Effector CD8-positive, alpha-beta T cell (primary cell): ENCODE measurements at places on chromosomes 5 and 9.
A peak's percentile ranks its signal among the peaks of the same experiment; 100 is the strongest.

DNA sequence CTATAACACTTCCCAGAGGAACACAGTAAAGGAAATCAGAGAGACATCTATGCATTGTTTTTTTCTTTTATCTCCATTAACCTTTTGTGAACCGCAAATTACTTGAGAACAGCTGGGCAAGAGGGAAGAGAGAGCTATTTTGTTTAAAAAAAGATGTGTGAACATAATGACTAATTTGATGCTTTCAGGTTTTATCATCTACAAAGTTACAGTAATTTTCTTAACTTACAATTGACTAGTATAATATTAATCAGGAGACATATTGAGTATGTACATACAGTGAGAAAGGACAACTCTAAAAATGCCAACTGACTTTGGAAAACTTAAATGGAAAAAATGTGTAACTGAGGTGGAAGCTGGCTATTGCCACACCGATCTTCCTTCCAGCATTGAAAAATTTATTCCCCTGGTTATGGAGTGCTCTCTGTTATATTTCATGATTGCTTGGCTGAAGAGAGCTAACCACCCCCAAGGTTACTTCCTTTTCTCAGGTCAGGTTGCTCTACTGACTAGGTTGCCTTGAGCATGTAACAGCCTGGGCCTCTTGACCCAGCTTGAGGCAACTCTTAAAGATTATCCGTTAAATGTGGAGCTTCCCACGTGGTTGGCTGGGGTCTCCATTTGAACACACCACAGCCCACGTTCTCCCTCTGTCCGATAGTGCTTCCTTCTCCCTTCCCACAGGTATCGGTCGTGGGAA lies 62.6 kb upstream of the C6 start:
- no peak for DNase-seq

DNA sequence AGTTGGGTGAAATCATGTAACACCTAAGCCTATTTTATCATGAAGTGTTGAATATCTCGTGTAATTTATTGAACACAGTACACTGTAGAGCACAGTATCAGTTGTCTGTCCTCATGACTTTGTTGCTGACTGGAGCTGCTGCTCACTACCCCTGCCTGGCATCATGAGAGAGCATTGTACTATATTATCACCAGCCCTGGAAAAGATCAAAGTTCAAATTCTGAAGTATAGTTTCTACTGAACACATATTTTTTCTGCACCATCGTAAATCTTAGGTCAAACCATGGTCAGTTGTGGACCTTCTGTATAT lies 169.3 kb upstream of the RAI14 start:
- no peak for DNase-seq

DNA sequence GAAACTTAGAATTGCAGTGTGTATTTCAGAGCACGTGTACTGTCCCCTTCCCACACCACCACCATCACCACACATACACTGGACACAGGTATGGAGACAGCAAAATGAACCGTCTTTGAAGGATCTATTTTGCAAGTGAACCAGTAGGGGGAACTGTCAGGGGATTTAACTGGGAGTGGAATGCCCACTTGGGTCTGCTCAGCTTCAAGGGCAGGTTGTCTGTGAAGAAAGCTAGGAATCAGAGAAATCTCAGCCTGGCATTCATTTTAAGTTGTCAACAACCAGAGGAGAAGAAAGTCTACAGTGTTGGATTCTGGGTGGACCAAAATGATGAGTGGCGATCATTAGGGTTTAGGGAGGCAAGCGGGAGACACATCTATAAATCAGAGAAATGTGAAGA lies 147.0 kb downstream of the DCP2 start:
- DNase-seq = no peak

DNA sequence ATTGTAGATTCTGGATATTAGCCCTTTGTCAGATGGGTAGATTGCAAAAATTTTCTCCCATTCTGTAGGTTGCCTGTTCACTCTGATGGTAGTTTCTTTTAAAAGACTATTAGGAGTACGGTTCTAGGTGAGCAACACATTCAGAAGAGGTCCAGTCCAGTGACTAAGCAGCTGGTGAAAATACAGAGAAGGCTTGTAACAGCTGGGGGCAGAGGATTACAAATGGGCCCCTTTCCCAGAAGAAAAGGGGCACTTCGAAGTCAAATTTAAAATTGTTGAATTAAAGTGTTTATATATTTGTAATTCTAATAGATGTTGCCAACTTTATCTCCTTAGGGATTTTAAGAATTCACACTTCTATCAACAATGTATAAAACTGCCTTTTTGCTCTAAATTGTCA lies 720.5 kb downstream of the TLE4 start:
- DNase-seq = no peak

DNA sequence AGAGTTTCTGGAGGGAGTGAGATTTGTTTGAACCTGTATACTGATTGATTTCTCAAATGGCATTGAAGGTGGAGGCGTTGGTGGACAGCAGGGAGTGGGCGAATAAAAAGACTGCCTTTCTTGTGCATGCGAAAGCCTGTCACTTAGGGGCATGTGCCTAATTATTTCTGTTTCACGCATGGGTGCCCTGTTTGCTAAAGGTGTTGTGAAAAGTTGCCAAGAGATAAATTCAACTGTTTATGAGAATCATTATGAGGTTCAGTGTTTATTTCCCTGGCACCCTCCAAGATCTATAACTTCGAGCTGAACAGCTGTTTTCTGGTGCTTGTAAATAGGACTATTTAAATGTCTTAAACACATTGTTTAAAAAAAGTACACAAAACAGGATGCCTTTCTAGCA lies 67.4 kb upstream of the DMRTA1 start:
- no peak for DNase-seq

DNA sequence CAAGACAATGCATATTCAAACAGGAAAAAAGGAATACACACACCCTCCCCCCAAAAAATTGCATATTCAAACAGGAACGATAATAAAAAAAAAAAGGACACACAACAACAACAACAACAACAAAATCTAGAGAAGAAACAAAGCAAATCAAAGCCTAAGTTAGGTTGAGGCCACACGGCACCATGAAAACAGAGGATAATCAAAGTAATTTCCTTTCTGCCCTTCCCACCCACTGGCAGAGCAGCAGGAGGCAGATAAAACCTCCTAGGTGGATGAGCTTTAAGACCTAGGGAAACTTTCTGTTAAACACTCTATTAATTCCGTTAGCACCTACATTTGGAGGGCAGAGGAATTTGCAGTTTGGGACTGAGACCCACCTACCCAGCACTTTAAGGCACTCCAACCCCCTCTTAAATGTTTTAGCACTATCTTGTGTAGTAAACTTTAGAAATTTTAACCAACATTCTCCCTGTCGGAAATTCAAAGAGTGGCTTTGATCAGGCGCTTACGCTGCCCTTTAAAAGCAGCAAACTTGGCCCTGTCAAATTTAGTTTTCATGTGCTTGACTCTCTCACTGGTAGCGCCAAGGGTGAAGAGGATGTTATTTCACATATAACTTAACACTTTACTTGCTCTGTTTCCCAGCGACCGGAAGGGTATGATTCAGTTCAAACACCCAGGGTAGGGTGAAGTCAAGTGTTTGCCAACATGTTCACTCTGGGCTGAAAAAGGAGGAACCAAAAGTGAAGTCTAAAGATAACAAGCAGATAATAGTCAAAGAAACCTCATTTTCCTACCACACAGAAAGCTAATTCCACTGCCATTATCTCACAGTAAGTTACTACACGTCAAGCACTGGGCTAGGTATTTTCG lies 9.2 kb downstream of the ENC1 start:
- DNase-seq = no peak

GRCh38 chr5:119319401-119319800 lies 36.4 kb upstream of the TNFAIP8 start:
- no peak for DNase-seq

DNA sequence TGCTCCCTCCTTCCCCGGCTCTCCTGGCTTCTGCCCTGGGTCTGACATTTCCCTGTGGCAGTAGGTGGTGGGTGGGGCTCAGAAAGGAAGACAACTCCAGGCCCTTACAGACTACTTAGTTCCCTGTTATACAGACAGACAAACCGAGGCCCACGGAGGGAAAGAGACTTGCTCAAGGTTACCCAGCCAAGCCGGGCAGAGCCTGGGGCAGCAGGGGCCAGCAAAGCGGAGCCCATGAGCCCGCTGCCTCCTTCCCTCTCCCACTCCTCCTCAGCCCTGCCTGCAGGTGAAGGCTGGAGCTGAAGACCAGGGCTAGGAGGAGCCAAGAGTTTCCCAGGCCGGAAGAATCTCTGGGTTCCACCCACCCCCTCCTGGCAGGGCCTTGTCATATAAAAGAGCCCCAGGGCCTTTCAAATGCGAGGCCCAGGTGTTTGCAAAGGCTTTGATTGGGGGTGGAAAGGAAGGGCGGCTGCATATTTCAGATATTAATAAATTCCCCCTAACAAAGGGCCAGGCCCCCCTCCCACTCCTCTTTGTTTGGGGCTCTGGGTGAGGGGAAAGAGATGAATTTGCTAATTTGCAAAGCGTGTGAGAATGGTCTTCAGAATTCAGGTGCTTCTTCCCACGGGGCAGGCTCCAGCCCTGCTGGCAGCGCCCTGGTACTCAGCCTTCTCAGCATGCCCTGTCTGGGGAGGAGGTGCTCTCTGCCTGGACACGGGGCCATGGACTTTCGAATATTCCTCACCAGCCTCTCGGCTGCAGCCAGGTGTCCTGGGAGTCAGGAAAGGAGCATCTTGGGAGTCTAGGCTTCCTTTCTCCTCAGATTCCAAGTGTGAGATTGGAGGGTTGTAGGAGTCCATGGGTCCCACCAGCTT lies 21.5 kb downstream of the SLC6A7 start:
- no peak for DNase-seq

DNA sequence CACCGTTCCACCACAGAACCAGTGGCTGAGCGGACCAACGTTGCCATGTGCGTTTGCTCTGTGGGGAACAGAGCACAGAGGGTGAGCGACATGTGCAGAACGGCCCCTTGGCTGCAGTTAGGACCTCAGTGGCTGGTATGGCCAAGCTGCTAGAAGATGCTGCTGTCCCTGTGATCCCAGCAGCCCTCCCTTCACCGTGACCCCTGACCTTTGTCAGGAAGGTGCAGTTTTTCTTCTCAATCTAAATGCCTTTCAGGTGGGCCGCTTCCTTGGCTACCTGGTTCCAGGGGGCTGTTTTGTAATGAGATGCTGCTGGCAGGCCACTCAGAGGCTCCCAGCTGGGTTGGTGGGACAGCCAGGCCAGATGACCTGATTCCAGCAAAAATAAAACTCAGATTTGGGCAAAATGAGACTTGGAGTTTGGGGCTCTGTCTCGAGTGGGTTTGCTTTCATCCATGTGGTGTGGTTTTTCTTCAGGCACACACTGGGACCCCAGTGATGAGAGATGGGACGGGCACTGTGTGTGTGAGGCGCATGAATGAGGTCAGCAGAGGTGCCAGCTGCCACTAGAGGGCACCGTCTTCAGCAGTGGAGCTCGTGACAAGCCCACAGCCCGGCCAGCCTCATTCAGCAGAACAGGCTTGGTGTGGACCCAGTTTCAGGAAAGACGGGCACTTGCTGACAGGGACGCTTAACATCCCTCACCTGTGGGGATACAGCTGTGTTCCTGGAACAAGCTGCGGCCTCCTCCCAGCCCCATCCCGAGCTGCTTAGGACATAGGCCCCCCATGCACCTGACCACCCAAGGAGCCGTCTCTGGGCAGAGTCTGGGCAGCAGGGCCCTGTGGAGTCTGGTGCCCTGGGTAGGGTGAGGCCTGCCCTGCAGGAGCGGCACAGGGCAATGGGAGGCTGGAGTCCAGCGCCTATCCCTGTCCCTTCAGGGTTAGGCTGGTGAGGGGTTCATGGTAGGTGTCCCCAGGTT lies 4.1 kb downstream of the MRPS2 start:
- peak; percentile 9 for DNase-seq

DNA sequence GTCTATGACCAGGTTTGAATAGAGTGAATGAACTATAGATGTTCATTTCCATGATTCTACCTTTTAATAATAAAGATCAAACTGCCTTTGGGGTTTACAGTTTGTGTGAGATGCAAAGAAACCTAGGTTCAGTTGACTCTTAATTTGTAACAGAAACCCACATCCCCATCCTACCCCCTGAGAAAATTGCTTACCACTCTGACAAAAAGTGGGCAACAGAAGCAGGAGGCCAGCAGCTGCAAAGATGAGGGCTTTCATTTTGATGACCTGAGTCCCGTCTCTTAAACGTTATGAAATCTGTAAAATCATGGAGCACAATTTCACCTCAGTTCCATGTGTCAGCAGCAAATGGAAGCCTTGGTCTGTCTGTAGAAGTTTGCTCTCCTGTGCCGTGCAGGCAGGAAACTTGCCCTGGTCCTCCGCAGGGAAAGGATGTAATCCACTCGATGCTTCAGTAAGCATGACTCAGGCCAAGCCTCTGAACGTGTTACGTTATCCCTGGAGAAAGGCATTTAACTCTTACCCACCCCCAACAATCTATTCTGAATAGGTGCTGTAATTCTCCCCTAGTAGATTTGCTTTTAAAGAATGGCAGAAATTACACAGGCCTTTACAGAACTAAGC lies at the start of gene F2RL2:
Gene F2RL2, minus strand, starts transcription at position 431 of the 624 bp plus-strand sequence. Its CDS starts 173 bp downstream, at position 258.
- DNase-seq = no peak

GRCh38 chr9:16085167-16085726 lies 532.4 kb downstream of the CCDC171 start:
- no peak for DNase-seq

DNA sequence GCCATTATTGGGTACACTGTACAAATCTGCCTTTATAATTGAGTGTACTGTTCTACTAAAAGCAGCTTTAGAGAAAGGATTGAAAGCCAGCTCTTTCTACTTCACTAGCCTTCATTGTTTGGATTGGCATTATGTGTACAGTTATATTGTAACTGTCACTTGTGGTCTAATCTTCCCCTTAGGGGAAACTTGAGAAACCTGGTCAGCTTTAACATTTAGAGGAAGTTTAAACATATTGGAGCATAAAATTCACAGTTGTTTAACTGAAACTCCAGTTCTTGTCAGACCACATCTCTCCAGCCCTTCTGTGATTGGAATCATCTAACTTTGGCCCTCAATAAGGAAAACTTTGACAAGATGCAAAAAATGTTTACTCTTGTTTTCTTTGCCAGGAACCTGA lies 24.6 kb downstream of the PIK3R1 start:
- DNase-seq = no peak

DNA sequence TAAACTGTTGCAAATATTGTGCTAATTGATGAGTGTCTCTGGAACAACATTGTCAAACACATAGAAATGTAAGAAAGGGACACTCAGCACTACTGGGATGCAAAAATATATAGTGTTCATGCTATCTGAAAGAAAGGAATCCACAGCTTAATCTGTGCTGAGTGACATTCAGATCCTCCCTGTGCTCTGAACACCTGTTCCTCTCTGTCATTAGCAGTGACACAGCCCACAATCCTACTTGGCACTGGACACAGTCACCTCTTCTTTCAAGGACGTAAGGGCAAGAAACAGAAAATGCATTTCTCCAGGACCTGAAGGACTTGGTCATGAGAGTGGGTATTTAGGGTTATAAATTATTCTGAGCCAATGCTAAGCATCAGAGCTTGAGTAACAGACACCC lies 121.4 kb upstream of the SV2C start:
- no peak for DNase-seq
